Motor neuron (in vitro differentiated cells): ENCODE measurements at places on chromosomes 6 and 20. TPM values are rescaled to one million over a fixed set of nuclear protein-coding genes. Genes with fewer than 3 reads are reported as not detected.

DNA sequence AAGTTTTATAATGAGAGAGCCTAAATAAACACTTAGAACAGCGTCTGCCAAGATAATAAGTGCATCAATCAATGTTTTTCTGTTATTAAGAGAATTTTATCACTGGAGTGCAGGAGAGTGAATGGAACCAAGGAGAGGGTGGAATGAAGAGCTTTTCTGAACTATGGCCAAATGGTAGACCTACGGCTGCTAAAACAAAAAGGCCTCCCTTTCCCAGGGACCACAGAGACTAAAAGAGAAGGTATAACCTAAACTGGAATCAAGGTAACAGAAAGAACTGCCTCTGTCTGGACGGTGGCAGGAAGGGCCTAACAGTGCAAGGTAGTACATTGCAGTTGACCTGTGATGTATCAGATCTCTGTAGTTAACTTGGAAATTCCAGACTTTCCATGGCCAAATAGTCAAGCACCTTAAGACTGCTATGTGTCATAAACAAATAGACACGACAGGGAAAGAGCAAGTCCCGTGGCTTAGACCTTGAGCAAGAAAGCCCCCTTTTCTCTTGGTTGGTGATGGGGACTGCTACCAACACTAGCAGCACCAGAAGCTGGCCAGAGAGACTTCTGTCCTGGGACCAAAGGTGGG lies 5.5 kb downstream of the CNKSR3 start:
- ATAC-seq = no peak

DNA sequence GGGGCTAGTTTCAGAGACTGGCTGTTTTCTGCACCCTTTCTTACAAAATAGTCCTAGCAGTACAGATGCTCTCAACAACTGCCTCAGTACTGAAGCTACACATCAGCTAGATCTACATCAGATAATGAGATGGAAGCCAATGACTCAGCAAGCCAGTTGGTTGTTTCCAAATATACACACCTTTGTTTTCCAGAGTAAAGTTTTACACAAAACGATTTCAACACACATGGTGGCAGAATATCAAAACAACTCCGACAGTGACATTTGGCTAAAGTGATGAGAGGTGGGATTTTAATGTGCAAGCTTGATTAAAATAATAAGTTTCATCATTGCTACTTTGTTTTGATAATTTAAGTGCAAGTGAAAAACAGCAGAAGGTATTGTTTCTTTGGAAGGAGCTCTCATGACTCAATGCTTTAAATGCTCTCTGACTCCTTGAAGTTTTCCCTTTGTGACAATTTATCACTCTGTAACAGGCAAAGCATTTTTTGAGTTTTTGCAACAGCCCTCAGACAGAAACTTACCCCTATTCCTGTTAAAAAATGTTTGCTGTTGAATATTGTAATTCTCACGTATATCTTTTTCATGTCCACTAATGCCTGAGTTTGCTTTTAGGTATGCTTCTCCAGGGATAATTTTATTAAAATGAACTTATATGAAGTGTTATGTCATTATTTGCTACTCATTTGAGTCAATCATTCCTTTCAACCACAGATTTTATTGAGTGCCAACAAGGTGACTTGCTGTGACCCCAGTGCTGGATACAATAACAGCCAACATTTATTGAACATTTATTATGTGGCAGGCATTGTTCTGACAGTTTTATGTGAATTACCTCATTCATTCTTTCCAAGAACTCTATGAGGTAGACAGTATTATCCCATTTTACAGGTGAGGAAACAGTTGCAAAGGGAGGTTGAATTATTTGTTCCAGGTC lies 882.0 kb downstream of the TFAP2A start:
- no peak for ATAC-seq

GRCh38 chr6:106740287-106740686 lies 110.9 kb downstream of the QRSL1 start:
- no peak for ATAC-seq

CCM2L gene
- total RNA-seq = 1.3 and 1.4 TPM in 2 replicates

LGSN gene
- 0.05 and 0.16 TPM in 2 replicates for total RNA-seq
